ENCODE measurements at places on chromosomes 13 and 19. TPM values are rescaled to one million over a fixed set of nuclear protein-coding genes. Genes with fewer than 3 reads are reported as not detected.
A peak's percentile ranks its signal among the peaks of the same experiment; 100 is the strongest.

Gene CACNG7
- total RNA-seq: not detected

Gene KASH5
- not detected for total RNA-seq

DNA sequence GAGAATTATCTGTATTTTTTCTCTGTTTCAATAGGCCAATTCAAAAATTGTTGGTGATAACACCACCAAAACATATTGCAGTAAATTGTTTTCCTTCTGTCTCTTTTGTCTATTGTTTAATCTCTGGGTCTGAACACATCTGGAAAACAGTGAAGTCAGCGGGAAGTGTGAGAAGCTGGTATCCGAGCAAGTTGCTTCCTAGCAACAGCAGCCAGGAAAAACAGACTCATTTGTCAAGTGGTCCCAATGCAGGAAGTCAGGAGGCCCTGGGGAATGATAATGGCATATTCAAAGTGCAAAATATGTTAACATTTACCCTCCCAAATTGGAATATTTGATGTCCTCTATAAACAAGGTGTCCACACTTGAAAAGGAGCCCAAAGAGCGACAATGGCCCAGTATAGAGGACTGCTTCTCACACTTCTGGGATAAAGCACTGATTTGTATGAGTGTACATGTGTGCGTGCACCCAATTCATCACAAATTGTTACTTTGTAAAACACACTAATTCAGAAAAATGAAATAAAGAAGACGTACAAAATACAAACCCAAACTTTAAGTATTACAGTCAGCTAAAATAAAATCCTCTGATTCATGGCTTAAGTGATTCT, 515.0 kb downstream of the TBC1D4 start:
- DNase-seq: no peak
- H3K4me1 ChIP-seq: no peaks in the 10 kb centered on the region
- no peak overlapping the region for H3K4me3 ChIP-seq
- H3K27ac ChIP-seq: no peak overlapping the region
- H3K36me3 ChIP-seq: no peaks in the 10 kb centered on the region

DNA sequence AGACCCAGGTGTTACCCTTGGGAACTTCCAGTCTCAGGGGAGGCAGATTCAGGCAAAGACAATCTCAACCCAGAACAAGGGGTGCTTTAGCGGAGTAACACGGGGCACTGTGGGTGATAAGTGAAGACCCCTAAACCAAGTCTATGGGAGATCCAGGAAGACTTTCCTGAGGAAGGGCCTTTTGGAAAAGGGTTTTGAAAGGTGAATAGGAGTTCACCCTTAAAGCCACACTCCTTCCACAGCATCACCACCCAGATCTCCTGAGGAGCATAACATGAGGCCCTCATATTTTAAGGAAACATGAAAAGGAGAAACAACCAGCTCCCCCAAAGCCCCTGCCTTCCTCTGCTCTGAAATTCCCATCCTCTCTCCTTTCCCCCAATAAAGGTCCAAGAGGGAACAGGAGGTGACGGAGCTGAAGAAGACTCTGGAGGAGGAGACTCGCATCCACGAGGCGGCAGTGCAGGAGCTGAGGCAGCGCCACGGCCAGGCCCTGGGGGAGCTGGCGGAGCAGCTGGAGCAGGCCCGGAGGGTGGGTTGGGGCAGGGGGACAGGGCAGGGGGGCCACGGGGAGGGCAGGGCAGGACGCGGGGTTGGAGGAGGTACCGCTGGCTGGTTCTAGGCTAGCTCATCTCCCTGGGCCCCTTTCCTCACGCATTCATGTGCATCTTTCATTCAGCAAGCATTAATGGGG, 52.7 kb downstream of the KCNC3 start:
- H3K27me3 ChIP-seq: no peaks in the 10 kb centered on the region
- no peak for DNase-seq
- H3K36me3 ChIP-seq: no peaks in the 10 kb centered on the region
- no peaks in the 10 kb centered on the region for H3K4me1 ChIP-seq
- no peak overlapping the region for H3K4me3 ChIP-seq
- no peak overlapping the region for H3K27ac ChIP-seq

DNA sequence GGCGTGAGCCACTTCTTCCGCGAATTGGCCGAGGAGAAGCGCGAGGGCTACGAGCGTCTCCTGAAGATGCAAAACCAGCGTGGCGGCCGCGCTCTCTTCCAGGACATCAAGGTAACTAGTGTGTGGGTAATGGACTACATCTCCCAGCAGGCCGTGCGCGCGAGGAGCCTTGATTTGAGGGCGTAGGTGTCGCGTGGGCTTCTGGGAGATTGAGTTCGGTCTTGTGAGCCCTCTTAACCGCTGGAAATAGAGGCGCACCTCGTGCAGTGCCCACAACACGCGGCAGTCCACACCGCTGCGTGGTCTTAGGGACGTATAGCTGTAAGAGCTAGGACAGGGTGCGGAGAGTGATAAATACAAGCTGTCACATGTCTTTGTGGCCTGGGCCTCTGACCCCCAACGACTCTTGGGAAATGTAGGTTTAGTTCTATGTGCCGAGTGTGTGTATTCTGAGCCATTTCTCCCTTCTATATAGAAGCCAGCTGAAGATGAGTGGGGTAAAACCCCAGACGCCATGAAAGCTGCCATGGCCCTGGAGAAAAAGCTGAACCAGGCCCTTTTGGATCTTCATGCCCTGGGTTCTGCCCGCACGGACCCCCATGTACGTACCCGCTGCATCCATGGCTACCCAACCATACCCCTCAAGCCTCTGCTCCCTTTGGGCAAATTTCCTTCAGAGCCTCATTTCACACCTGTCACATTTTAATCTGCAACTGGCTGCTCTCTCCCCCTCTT, 864 bp downstream of the FTL start:
- no peaks in the 10 kb centered on the region for H3K27me3 ChIP-seq
- peak overlapping the region; percentile 72 for H3K4me3 ChIP-seq
- DNase-seq: no peak
- peaks cover 30% of the 10 kb centered on the region for H3K36me3 ChIP-seq
- peak overlapping the region; percentile 96 for H3K27ac ChIP-seq

DNA sequence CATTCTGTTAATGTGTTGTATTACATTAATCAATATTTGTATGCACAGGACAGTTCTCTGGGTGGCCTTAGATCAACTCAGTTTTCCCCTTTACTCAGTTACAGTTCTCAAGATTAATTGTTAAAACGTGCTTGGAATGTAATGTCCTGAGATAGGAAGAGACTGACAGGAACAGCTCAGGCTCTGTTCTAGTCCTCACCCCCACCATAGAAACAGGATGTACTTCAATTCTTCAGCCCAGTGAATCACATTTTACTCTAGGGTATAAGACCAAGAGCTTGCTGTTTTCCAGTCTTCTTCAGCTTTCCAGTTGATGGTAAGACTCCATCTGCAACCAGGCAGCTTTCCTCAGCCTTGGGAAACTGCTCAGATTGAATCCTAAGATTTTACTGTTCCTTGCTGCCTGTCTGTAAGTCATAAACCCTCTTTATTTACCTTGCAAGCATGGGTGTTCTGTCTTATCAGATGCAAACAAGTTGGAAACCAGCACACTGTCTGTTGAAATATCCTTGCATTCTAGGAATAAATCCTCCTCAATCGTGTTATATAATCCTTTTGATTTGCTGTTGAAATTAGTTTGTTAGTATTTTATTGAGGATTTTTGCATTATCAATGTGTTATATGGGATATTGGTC, 836.9 kb upstream of the PCDH9 start:
- H3K4me3 ChIP-seq: no peak overlapping the region
- no peaks in the 10 kb centered on the region for H3K27me3 ChIP-seq
- H3K4me1 ChIP-seq: no peaks in the 10 kb centered on the region
- no peak for DNase-seq

DNA sequence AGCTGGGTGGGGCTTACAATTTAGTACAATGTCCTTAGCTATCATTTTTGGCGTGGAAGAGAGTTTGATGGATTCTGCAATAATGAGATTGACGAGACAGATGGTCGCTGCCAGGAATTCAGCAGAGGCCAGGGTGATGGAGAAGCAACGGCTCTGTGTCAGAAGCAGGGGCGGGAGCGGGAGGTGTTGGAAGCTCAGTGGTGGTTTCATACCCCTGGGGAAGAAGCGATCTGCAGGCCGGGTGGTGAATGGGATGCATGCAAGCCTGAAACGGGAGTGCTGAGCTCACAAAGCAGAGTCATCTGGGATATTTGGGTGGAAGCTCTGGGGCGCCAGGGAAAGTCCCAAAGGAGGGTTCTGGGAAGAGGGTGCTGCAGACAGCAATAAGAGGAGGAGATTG, 370.8 kb downstream of the ZNF536 start:
- no peaks in the 10 kb centered on the region for H3K4me1 ChIP-seq
- peak; percentile 60 for DNase-seq
- H3K4me3 ChIP-seq: no peak overlapping the region
- no peak overlapping the region for H3K27ac ChIP-seq

All from vagina (tissue), 2 donors.